ENCODE measurements at places on chromosomes 1 and 21. TPM values are rescaled to one million over a fixed set of nuclear protein-coding genes. Genes with fewer than 3 reads are reported as not detected.

S100A14 gene
- total RNA-seq, result 141 TPM

PI4KB gene
- total RNA-seq, result 39.9 TPM

S100A7A gene
- total RNA-seq, result 0.30 TPM

DNA sequence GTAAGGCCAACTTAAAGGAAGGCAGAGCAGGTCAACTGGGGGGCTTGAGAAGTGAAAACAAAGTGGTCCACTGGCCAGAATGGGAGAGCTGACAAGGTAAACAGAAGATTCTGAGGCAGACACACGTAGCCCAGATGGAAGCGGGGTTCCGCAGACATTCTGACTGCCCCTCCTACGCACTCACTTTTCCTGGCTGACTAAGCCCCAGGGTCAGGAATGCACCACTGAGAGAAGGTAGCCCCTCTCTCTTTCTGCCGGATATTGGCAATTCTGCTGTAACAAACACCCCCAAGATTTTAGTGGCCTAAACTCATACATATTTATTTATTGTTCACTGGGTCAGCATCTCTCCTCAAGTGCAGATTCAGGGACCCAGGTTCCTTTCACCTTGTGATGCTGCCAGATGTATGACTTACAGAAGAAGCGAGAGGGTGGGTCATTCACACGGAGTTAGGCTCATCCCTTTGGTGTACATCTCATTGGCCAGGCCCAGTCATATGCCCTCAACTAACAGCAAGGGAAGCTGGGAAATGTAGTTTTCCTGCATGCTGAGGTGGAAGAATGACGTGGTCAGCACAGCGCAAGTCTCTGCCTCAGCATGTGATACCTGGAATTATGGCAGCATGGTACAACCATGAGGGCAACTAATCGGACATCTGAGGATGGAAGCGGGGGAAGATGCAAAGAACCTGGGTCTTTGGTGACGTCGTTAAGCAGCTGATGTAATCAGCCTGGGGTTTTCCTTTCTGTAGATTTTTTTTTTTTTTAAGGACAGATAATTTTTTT is 43.4 kb upstream of the MRPS6 start:
- DNase-seq, result no peak

DNA sequence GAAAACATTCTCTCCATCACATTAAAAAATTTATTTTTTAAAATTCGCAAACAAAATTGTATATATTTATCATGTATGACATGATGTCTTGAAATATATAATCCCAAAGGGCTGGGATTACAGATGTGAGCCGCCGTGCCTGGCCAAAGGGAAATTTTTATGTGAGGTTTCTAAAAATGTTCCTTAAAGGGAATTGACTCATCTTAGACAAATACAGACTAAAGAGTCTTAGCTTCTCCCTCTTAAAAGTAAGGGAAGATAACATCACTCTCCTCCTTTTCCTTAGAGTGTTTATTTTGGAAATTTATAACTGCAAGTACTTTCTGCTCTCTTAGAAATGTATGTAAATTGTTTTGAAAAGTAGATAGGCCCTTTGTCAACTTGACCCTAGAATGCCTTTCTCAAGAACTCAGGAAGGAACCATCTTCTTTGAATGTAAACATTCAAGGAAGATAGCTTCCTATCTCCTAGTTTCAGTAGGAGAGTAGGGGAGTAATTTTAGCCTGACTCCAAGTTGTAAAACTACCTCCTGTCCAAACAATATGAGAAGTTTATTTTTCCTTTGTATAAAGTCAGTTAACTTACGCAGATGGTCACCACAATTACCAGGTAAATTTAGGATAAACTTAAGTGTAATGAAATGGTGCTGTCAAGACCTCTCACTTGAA is 59.5 kb downstream of the C21orf91 start:
- no peak for DNase-seq

Data from skin of body (tissue), 3 donors.